ENCODE measurements at places on chromosomes 1 and 21.
A peak's percentile ranks its signal among the peaks of the same experiment; 100 is the strongest.

GRCh38 chr1:154433161-154433764, 28.1 kb downstream of the IL6R start:
- ATAC-seq = peak; percentile 40

- ATAC-seq = no peak
Observed at GRCh38 chr1:234322979-234323378, 50.3 kb upstream of the COA6 start.

GRCh38 chr1:239854922-239855321, 236.8 kb upstream of the FMN2 start:
- no peak for ATAC-seq

DNA sequence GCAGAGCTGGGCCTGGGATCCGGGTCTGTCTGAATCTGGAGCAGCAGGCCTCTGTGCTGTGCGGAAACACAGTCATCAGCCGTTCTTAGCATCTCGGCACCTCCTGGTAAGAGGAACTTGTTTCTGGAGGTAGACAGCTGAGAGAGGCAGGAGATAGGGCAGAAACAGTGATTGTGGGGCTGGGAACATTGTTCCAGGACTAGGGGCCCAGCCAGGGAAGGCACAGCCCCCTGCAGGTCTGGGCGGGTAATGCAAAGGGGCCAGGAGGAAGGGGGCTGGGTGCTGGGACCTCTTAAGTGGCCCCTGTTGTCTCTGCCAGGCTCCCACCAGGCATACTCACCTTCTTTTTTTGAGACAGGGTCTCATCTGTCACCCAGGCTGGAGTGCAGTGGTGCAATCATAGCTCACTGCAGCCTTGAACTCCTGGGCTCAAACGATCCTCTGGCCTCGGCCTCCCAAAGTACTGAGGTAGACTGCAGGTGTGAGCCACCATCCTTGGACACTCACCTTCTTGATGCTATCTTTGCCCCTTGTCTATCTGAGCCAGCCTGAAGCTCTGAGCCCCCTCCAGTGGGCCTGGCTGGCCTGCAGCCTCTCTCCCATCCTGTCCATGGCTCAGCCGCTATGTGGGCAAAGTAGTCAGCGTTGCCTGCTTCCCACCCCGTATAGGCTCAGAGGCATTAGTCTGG, 134.3 kb upstream of the ZBTB40 start:
- ATAC-seq = no peak

GRCh38 chr21:46153247-46154154, 1.9 kb downstream of the FTCD start:
- ATAC-seq = peak; percentile 53

DNA sequence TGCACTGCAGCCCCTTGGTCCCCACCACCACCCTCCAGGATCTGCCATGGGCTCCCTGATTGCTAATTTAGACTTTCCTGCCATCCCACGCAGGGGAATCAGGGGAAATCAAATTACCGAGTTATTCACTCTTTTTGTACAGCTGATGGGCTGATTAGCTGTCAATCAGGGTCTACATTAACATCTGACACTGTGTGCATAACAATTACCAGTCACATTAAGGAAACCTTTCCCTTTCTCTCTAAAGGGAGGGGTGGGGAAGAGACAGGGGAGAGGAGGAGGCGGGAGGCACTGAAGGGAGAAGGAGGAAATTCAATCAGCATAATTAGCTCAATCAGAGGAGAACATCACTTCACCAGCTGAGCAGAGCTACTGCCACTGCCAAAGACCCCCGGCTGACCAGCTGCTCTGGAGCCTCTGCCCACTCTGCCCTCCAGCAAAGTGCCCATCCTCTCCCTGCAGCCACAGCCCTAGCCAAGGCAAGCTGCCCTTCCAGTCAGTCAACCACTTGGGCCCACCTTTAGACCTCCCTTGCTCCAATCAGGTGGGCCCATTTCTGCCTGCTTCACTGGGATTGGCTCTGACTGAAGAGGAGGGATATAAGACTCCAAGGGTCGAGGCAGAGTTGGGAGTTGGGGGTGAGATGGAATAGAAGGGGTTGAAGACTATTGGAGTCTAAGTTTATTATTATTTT, 199.3 kb upstream of the ZC3H12A start:
- ATAC-seq = no peak

DNA sequence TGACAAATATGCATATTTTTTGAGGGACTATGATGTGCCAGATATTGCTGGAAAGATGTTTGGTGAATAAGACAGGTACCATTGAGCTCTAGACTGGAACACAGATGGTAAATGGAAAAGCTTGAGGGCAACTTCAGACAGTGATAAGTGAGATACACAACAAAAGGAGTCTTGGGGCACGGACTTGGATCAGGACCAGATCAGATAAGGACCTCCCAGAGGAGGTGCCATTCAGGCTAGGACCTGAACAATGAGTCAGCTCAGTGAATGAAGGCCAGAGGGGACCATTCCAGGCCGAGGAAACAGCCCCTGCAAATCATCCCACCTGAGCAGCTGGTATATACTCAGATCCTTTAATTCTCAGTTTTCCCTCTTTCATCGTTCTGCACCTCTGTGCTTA, 1.8 kb upstream of the KCNJ15 start:
- no peak for ATAC-seq

- ATAC-seq = peak; percentile 27
Observed at GRCh38 chr21:29307718-29308455, 9.2 kb downstream of the BACH1 start.

DNA sequence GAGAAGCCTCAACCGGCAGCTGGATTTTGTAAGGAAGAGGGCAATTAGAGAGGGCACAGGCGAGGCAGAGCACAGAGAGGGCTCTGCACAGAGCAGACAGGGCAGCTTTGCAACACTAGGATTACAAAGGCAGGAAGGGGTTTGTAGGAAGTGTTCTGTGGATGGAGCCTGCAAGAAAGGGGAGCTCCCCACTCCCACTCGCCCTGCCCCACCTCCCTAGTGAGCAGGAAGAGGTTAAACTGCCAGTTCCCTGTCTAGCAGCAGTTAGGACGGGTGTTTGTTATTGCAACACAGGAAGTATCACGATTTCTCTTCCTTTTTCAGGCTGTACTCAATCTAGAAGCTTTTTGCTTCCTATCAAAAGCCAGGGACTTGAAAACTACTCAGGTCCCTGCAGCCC, 63.3 kb upstream of the LRRC8D start:
- peak; percentile 22 for ATAC-seq

DNA sequence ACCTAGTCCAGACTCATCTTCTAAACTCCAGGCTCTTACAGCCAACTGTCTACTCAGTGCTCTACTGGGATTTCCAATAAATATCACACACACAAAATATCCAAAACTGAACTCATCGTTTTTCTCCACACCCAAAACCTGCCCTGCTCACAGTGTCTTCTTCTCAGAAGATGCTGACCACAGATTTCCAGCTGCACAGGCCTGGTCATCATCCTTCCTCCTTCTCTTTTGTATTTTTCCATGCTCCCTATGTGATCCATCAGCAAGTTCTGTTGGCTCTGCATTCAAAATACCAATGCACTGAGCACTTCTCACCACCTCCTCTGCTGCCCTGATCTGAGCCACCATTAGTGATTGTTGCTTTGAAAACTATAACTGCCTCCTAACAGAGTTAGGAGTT, 159.5 kb upstream of the KAZN start:
- ATAC-seq = no peak

GRCh38 chr21:32826329-32827167, 55.0 kb upstream of the PAXBP1 start:
- peak; percentile 79 for ATAC-seq

- no peak for ATAC-seq
Observed at GRCh38 chr1:70707214-70707613, 296.1 kb downstream of the CTH start.

DNA sequence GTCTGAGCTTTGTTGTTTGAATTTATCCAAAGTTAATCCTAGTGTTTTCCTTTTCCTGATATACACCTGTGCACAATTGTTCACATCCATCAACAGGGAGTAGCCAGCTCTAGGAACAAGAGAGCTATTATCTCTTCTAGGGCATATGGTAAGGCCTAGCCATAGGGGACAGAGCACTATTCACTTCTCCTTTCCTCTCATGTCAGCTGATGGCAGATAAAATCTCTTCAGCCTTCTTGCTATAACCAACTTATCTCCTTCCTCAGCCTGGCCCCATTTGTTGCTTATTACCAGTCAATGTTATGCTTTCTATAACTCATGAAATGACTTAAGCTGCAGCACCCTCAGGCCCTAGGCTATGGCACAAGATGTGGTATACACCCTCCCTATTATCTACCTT, 38.9 kb downstream of the PATJ start:
- no peak for ATAC-seq

GRCh38 chr1:58874757-58875755, 91.2 kb upstream of the JUN start:
- no peak for ATAC-seq

GRCh38 chr1:19814681-19815503, at the start of gene RNF186:
Gene RNF186, minus strand, starts transcription at chr1:19815283. Its CDS starts 182 bp downstream, at chr1:19815101.
- ATAC-seq = no peak

DNA sequence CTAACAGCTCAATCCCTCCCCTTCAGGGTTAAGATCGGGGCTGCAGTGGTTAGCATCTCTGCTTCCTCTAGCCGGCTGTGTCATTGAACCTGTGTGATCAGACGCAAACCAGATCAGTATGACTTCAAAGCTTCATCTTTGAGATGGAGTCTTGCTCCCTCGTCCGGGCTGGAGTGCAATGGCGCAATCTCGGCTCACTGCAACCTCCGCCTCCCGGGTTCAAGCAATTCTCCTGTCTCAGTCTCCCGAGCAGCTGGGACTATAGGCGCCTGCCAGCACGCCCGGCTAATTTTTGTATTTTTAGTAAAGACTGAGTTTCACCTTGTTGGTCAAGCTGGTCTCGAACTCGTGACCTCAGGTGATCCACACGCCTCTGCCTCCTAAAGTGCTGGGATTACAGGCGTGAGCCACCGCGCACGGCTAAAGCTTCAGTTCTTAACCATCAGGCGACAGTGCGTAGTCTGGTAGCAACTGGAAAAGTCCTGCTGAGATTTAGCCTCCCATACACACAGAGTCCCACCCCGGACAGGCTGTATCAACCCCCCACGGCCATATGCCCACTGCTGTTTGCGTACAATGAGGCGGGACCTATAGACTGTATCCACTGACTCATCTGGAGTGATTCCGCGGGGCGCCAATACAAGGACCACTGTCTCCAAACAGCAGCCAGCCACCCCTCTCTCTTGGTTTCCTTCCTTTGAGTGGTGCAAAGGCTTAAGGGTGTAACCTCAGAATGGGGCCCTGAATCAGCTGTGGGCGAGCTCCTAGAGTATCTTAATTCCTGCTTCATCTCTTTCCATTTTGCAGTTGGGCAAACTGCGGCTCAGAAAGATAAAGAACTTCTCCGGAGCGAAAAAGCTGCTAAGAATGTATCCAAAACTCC, 23.3 kb downstream of the CELA3A start:
- peak; percentile 69 for ATAC-seq

GRCh38 chr21:28719723-28720122, 273.0 kb downstream of the LTN1 start:
- ATAC-seq = no peak

DNA sequence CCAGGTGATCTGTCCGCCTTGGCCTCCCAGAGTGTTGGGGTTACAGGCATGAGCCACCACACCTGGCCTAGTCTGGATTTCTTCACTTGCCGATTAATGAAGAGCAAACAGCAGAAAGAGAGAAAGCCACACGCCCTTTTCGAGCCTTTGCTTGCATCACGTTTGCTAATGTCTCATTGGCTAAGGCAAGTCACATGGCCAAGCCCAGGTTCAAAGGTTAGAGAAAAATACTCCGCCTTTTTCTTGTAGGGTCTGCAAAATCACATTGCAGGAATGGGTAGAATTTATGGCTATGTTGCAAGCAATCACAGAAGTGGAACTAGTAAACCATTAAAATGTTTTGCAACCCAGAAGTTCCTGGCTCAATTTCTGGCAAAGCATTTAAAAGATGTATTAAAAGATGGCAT, 26.8 kb upstream of the BACH1 start:
- ATAC-seq = no peak

GRCh38 chr1:14964711-14965055, 188.9 kb upstream of the TMEM51 start:
- ATAC-seq = no peak

DNA sequence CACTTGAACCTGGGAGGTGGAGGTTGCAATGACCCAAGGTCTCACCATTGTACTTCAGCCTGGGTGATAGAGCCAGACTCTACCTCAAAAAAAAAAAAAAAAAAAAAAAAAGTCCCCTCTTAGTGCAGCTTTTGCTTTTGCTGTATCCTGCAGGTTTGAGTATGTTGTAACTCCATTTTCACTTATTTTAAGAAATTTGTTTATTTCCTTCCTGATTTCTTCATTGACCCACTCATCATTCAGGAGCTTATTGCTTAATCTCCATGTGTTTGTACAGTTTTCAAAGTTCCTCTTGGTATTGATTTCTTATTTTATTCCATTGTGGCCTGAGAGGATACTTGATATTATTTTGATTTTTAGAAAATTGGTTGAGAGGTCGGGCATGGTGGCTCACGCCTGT, 50.9 kb upstream of the AK4 start:
- ATAC-seq = no peak

DNA sequence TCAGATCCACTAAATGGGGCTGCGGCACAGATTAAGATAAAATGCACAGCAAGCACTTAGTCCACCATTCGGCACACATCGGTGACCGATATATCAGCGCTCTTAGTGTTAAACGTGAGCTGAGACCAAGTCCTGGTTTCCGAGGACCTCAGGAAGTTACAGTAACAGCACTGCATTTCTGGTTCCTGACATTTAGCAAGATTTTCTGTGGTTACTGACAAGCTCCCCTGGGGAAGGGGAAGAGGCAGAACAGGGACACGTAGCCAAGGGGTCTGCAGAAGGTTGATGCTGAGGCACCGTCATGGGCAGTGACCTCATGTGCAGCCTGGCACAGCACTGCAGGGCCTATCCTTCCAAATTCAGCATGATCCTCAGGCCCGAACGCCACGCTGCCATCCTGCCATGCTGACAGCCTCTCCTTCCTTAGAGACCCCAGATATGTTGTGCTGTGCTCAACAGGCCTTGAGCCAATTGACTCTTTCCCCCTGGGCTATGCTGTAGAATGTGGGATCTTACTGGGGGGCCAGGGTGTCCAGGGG, 13.4 kb upstream of the PEF1 start:
- ATAC-seq = no peak

DNA sequence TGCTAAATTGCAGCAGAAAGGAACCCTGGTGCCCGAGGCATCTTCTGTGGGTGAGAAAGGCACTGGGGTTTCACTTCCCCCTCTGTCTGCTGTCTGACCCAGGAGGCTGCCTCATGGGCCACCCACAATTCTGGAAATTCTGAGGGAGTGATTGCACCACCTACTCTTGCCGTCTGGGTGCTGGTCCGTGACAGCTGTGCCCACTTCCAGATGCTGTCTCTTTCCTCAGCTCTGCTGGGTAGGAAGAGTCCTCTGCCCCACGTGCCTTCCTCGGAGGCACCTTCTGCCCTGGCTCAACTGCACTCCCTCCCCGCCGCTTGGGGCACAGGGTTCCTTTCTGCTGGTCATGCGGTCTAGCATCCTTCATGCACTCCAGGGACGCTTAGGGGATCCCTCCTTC, 96.3 kb downstream of the ARHGEF10L start:
- ATAC-seq = peak; percentile 46
